ENCODE measurements at places on chromosomes 12 and 14. TPM values are rescaled to one million over a fixed set of nuclear protein-coding genes. Genes with fewer than 3 reads are reported as not detected.

DNA sequence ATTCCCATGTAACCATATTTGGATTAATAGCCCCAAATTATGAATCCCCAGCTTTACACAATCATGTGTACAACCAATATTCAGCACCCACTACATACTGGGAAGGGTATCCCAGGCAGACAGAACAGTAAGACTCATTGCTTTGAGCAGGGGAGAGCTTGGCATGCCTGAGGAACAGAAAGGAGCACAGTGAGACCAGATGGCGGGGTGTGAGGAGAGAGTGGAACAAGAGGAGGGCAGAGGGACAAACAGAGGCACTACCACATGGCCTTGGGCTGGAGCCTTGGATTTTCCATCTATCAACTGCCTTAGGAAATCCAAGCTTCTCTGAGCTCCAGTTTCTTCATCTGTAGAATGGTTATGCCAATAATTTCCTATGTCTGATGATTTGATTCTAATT is 3.8 kb downstream of the DGKA start:
- H3K4me3 ChIP-seq, result no peak overlapping the region
- H3K4me1 ChIP-seq, result peaks cover 24% of the 10 kb centered on the region
- no peak for DNase-seq
- H3K36me3 ChIP-seq, result peaks cover 27% of the 10 kb centered on the region

GRCh38 chr12:14905269-14906004 is 19.8 kb upstream of the MGP start:
- peak overlapping the region; percentile 66 for H3K27ac ChIP-seq
- no peak overlapping the region for H3K4me3 ChIP-seq
- peak; percentile 41 for DNase-seq
- H3K36me3 ChIP-seq, result no peaks in the 10 kb centered on the region

DNA sequence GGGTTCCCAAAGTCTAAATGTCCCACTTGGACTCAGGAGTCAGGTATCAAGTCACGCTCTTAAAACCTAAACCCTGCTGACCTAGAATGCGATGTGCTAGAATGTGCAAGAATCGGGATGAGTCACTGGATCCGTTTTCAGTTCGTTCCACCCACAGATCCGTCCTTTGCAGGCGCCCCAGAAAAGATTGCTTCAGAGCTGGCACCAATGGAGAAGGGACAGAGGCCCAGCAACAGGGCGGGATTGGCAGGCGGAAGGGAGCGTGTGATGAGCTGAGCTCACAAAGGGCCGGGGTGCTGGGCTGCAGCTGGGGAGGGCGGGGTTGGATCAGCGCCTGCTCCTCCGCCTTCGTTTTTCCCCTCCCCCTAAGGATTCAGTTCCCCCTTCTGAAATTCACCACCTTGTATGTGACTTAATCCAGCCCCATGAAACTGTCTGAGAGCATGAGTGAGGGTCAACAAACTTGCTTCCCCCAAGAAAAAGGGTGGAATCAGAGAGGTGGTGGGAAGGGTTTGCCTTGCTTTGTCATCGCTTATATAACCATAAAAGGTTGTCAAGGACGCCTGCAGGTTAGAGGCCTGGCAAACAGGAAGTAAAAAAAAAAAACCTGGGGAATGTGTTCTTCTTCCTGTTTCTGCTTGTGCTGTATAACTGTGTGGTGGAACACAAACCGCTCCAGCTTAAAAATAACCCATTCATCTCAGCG is 2.8 kb upstream of the UBC start:
- no peaks in the 10 kb centered on the region for H3K27me3 ChIP-seq
- peak; percentile 96 for DNase-seq
- H3K4me1 ChIP-seq, result peaks cover 72% of the 10 kb centered on the region
- H3K27ac ChIP-seq, result peak overlapping the region; percentile 100
- H3K36me3 ChIP-seq, result peaks cover 17% of the 10 kb centered on the region

PRICKLE1 gene
- total RNA-seq, result 15.1 TPM

GRCh38 chr12:6199531-6200255 is 507 bp upstream of the CD9 start:
- peaks cover 32% of the 10 kb centered on the region for H3K4me1 ChIP-seq
- H3K27me3 ChIP-seq, result peaks cover 19% of the 10 kb centered on the region
- peak overlapping the region; percentile 89 for H3K27ac ChIP-seq
- DNase-seq, result peak; percentile 83
- H3K36me3 ChIP-seq, result no peaks in the 10 kb centered on the region
- H3K4me3 ChIP-seq, result peak overlapping the region; percentile 69

DNA sequence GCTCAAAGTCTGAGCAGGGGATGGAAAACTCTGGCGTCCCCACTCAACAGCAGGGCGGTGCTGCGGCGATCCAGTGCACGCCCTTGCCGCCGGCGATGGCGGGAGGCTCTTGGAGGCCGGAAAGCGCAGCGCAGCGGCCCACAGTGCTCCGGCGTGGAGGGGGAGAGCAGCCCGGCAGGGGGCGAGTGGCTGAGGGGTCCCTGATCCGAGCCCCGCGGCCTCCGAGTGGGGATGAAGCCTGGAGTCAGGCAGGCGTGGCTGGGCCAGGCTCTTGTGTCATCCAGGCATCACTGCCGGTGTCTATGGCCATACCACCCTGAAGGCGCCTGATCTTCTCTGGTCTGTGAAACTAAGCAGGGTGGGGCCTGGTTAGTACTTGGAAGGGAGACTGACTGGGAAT is 183.1 kb downstream of the ALG10 start:
- no peaks in the 10 kb centered on the region for H3K4me1 ChIP-seq
- H3K4me3 ChIP-seq, result no peak overlapping the region
- no peak overlapping the region for H3K27ac ChIP-seq
- no peak for DNase-seq
- H3K27me3 ChIP-seq, result no peaks in the 10 kb centered on the region

NTF3 gene
- not detected for total RNA-seq

DNA sequence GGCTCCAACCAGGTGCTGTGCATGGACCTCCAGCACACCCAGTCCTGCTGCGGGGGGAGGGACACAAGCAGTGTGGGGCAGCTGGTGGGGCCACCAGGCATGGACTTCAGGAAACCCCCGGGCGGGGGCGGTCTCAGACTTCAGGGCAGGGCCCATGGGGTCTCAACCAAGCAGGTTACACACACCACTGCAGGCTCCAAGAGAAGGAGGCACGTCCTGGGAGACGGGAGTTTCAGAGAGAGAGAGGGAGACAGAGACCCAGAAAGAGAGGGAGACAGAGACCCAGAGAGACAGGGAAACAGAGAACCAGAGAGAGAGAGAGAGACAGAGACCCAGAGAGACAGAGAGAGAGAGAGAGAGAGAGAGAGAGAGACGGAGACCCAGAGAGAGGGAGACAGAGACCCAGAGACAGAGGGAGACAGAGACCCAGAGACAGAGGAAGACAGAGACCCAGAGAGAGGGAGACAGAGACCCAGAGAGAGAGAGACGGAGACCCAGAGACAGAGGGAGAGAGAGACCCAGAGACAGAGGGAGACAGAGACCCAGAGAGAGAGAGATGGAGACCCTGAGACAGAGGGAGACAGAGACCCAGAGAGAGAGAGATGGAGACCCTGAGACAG is 128.9 kb downstream of the NCOR2 start:
- no peak for DNase-seq
- no peaks in the 10 kb centered on the region for H3K27me3 ChIP-seq
- H3K27ac ChIP-seq, result no peak overlapping the region

- peak overlapping the region; percentile 98 for H3K27ac ChIP-seq
- H3K36me3 ChIP-seq, result peaks cover 48% of the 10 kb centered on the region
- H3K27me3 ChIP-seq, result no peaks in the 10 kb centered on the region
- peak overlapping the region; percentile 94 for H3K4me3 ChIP-seq
- no peak for DNase-seq
These were observed 6.8 kb downstream of the YBX3 start for GRCh38 chr12:10716277-10716676.

- H3K27me3 ChIP-seq, result no peaks in the 10 kb centered on the region
- H3K4me3 ChIP-seq, result no peak overlapping the region
- H3K27ac ChIP-seq, result no peak overlapping the region
- H3K4me1 ChIP-seq, result no peaks in the 10 kb centered on the region
These were observed 95.0 kb downstream of the C12orf75 start for GRCh38 chr12:105425254-105426174.

DNA sequence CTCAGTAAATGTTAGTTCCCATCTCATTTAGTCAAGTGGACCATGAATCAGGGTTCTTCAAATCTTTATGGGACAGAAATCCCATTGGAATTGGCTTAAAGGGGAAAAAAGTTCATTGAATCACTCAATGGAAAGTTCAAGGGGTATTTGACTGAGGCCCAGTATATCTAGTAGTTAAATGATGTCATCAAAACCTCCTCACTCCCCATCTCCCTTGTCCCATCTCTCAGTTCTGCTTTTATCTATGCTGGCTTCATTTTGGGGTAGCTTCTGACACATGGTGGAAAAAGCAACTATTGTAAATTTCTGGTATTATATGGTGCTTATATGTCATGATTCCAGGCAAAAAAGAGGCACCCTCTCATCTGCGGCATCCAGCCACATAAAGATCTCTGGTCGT is 51.9 kb downstream of the DAAM1 start:
- no peak overlapping the region for H3K4me3 ChIP-seq
- H3K27me3 ChIP-seq, result no peaks in the 10 kb centered on the region
- DNase-seq, result no peak
- peaks cover 31% of the 10 kb centered on the region for H3K4me1 ChIP-seq

OVCH1 gene
- total RNA-seq, result 0.18 TPM

DNA sequence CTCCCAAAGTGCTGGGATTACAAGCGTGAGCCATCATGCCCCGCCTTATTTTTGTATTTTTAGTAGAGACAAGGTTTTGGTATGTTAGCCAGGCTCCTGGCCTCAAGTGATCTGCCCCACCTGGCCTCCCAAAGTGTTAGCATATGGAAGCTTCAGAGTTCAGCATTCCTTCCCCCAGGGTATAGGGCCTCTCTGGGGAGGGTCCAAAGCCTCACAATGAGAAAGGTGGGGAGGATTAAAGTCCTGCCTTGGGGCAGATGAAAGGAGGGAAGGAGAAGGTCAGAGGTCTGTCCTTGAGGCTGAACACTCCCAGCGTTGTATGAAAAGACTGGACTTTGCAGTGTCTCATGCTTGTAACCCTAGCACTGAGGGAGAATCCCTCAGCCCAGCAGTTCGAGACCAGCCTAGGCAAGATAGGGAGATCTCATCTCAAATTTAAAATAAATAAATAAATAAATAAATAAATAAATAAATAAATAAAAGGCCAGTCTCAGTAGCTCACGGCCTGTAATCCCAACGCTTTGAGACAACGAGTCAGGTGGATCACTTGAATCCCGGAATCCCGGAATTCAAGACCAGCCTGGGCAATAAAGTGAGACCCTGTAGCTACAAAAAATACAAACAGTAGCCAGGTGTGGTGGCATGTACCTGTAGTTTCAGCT is 22.0 kb upstream of the RCOR1 start:
- H3K27ac ChIP-seq, result no peak overlapping the region
- H3K4me1 ChIP-seq, result peaks cover 14% of the 10 kb centered on the region
- H3K36me3 ChIP-seq, result no peaks in the 10 kb centered on the region
- no peak for DNase-seq

MIPOL1 gene
- total RNA-seq, result 4.6 TPM

ABHD4 gene
- total RNA-seq, result 130 TPM

DNA sequence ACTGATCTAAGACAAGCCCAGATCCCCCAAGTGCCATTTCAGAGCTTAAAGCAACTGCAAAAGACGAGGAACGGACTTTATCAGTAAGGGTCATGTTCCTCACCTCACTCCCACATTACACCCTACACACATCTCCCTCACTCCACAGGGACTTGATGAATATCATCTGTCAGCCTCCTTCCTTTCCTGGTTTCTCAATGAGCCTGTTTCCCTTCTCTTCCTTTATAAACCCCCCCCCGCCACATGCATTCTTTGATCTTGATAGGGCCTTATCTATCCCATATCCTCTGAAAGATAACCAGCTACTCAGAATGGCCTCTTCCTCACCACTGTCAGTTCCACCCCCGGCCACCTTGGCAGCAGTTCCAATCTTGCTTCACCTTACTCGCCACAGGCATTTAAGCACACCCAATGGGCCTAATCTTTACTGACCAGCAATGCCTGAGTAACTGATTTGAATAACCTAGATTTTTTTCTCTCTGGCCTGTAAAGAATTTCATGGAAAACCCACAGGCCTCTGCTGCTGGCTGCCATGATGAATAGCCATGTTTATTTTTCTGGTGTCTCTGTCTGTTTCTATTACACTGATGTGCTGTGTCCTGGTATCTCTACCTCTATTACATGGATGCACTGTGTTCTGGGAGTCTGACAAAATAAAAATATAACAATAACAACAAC is 138.7 kb downstream of the PHLDA1 start:
- H3K36me3 ChIP-seq, result no peaks in the 10 kb centered on the region
- no peak for DNase-seq
- no peaks in the 10 kb centered on the region for H3K4me1 ChIP-seq
- no peaks in the 10 kb centered on the region for H3K27me3 ChIP-seq
- no peak overlapping the region for H3K27ac ChIP-seq
- H3K4me3 ChIP-seq, result no peak overlapping the region

- H3K27ac ChIP-seq, result no peak overlapping the region
- no peak overlapping the region for H3K4me3 ChIP-seq
- DNase-seq, result no peak
- H3K27me3 ChIP-seq, result peaks cover 9% of the 10 kb centered on the region
These were observed 481.4 kb upstream of the TMEM132C start for GRCh38 chr12:127785540-127785939.

RERG gene
- 48.7 TPM for total RNA-seq

DNA sequence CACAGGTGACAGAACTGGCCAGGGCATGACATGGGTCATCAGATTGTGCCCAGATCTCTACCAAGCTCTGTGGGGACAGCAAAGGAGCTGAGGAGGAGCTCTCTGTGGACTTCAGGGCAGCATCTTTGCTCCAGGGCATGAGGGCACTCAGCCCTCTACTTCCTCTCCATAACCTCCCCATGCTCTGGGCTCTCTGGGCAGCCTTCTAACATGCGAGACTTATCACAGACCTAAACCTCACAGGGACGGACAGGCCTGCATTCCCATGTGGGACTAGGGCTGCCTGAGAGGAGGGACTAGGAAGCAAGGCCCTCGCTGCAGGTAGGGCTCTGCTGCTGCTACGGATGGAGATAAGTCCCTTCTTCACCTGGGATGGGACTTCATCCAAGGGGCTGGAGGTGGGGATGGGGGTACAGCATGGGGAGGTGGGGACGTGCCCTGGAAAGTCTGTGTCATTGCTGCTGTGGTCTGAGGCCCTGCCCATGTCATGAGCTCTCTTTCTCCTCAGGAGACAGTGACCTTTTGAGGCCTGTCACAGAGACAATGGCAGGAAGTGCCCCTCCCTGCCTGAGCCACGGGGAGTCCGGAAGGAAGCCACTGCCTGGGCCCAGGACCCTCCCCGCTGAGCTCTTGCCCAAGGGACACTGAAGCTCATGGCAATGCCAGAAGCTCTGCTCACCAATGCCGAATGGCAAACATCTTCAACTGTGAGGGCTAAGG is 44.1 kb downstream of the PITPNM2 start:
- H3K4me3 ChIP-seq, result no peak overlapping the region
- H3K27me3 ChIP-seq, result no peaks in the 10 kb centered on the region
- peak overlapping the region; percentile 60 for H3K27ac ChIP-seq
- H3K4me1 ChIP-seq, result peaks cover 35% of the 10 kb centered on the region

GRCh38 chr12:109304485-109304884 is 4.6 kb downstream of the FOXN4 start:
- no peak overlapping the region for H3K27ac ChIP-seq
- peaks cover 10% of the 10 kb centered on the region for H3K4me1 ChIP-seq
- DNase-seq, result no peak
- H3K36me3 ChIP-seq, result no peaks in the 10 kb centered on the region
- H3K4me3 ChIP-seq, result no peak overlapping the region

KRT85 gene
- not detected for total RNA-seq

- no peak for DNase-seq
- H3K4me1 ChIP-seq, result no peaks in the 10 kb centered on the region
- no peaks in the 10 kb centered on the region for H3K36me3 ChIP-seq
- no peak overlapping the region for H3K4me3 ChIP-seq
These were observed 63.1 kb downstream of the GLT1D1 start for GRCh38 chr12:128916425-128916824.

APOF gene
- not detected for total RNA-seq

GRCh38 chr14:72894623-72895378 is 900 bp upstream of the DPF3 start:
- peak overlapping the region; percentile 75 for H3K4me3 ChIP-seq
- peaks cover 2% of the 10 kb centered on the region for H3K27me3 ChIP-seq
- H3K36me3 ChIP-seq, result no peaks in the 10 kb centered on the region
- DNase-seq, result no peak
